ENCODE measurements at places on chromosomes 7 and 10.

DNA sequence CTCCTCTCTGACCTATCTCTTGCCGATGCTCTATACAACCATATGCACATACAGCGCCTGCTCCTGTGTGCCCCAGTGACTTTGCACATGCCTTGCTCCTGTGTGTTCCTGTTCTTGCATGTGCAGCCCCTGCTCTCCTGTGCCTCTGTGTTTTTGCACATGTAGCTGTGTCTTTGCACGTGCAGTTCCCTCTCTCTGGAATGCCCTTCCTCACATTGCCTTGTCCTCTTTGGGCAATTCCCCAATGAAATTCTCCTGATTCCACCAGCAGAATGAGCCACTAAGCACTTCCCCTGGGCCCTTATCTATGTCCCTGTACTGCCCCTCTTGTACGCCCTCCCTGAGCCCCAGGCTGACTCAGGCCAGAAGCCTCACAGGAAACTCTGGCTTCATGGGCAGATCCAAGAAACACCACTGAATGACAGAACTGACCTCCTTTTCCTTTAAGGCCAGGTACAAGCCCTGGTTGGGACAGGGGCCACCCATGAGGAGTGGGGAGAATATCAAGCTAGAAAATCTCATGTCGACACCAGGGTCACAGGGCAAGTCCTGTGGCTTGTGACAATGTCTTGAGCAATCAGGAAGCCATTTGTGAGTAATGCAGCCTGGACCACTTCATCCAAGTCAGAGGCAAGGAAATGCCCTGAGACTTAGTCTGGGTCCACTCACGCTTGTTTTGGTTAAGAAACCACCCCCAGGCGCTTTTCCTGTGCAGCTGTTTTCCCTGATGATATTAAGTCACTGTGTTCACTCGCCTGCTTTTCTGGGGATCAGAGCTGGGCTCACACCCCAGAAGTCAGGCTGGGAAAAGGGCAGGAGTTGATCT is 1.9 kb upstream of the ARHGAP22 start:
- no peak for DNase-seq

- DNase-seq: no peak
Observed at GRCh38 chr10:72597897-72598296, 28.0 kb downstream of the MICU1 start.

DNA sequence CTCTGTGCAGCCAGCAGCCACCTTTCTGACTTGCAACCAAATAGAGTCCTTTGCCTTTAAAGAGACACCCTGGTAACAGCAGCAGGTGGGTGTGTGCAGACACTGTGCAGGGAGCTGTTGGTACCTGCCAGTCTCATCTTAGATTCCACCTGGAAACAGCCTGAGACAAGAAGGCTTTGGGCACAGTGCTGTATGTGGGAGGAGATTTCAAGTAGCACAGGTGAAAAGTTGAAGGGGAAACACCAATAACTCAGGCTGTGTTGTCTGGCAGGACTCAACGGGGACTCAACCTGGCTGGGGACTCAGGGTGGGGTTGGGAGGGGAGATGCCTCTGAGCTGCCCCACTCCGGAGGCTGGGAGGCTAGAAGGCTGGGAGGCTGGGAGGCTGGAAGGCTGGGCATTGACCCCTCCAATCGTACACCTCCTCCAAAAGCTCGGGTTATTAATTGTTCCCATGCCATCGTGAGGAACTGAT is 6.7 kb downstream of the CPXM2 start:
- DNase-seq: no peak

DNA sequence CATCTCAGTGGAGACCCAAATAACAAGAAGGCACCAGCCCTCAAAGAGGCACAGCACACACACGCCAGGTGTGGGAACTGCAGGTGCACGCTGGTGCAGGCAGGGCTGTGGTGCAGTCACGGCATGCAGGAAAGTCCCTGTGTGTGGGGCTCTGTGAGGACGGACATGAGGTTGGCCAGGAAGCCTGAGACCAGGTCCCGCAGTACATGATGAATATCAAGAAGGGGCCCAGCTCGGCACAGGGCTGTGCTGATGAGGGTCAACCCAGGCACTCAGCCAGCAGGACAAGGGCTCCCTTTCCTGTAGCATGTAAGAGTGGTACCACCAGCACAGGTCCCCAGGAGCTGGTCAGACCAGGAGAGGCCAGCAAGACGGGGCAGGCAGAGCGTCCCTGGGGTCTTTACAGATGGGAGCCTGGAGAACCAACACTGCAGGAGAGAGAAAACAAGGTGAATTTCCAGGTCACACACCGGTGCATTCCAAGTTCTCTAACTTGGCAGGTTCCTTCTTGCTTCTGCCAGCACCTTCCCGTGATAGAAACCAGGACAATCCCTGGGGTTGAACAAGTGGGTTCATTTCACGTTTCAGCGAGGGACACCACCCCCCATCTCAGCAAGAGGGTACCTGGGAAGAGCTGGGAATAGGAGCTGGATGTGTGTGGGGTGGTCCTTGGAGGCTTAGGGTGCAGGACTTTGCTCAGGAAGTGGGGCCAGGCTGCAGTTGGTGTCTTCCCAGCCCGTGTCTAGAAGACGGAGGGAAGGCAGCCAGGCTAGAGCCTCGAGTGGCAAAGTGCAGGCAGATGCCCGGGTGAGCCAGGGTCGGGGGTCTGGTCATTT is 244.8 kb upstream of the TCERG1L start:
- DNase-seq: no peak

- DNase-seq: no peak
Observed at GRCh38 chr7:46233585-46234329, 312.7 kb upstream of the IGFBP3 start.

DNA sequence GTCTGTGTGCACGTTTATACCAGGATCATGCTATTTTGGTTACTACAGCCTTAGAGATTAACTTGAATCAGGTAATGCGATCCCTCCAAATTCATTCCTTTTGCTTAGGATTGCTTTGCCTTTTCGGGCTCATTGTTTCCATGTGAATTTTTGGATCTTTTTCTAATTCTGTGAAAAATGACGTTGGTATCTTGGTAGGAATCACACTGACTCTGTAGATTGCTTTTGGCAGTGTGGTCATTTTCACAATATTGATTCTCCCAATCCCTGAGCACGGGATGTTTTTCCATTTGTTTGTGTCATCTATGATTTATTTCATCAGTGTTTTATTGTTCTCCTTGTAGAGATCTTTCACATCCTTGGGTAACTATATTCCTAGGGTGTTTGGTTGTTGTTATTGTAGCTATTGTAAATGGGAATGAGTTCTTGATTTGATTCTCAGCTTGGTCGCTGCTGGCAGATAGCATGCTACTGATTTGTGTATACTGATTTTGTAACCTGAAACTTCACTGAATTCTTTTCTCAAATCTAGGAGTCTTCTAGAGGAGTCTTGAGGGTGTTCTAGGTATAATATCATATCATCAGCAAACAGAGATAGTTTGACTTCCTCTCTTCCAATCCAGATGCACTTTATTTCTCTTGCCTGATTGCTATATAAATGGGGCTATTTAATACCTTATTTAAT is 18.2 kb downstream of the SNX8 start:
- DNase-seq: no peak

DNA sequence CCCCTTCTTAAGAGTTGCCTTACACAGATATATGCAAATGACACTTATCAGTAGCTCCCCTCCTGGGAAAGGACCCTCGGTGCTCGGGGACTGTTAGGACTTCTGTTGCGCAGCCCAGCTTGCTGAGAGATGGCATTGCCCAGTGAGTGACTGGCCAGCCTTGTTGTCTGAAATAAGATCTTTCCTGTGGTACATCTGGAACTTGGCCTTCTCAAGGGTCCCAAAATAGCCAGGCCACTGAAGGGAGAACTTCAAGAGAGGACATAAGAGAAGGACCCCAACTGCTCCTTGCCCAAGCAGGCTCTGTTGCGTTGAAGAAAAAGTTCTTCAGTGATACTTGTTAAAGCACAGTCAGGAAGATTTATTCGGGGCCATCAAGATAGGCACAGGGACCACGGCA is 17.3 kb downstream of the BAG3 start:
- no peak for DNase-seq

- DNase-seq: no peak
Observed at GRCh38 chr10:77007834-77008233, 629.8 kb downstream of the KCNMA1 start.

DNA sequence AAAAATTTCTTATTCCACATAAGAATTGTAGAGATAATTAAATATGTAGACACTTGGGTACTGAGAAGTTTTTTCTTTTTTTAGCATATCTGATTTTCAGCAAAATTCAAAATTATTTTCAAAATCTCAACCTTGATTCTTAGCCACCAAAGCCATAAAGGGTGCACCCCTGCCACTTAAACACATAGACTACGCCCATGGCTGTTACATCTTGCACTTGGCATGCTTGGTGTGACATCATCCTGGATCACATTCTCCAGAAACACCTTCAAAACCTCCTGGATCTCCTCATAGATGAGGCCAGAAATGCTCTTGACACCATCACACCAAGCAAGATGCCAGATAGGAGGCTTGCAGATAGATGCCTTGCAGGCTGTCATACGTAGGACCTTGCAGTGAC is 89.1 kb upstream of the KLF14 start:
- no peak for DNase-seq

DNA sequence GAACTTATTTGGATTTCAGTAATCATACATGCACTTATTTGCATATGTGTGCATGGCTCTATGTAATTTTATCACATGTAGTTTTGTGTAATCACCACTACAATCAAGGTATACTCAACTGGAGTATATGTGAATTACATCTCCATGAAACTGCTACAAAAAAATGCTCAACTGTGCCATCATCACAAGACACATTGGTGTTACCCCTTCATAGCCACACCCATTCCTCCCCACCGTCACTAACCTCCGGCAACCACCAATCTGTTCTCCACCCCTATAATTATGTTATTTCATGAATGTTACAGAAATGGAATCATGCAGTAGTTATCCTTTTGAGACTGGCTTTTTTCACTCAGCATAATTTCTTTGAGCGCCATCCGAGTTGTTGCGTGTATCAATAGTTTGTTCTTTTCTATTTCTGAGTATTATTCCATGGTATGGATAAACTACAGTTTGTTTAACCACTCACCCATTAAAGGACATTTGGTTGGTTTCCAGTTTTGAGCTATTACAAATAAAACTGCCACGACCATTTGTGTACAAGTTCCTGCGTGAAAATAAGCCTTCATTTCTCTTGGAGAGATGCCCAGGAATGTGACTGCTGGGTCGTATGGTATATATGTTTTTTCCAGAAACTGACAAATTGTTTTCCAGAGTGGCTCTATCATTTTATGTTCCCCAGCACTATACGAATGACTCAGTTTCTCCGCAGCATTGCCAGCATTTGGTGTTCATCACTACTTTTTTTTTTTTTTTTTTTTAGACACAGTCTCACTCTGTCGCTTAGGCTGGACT is 11.3 kb upstream of the SMO start:
- no peak for DNase-seq

DNA sequence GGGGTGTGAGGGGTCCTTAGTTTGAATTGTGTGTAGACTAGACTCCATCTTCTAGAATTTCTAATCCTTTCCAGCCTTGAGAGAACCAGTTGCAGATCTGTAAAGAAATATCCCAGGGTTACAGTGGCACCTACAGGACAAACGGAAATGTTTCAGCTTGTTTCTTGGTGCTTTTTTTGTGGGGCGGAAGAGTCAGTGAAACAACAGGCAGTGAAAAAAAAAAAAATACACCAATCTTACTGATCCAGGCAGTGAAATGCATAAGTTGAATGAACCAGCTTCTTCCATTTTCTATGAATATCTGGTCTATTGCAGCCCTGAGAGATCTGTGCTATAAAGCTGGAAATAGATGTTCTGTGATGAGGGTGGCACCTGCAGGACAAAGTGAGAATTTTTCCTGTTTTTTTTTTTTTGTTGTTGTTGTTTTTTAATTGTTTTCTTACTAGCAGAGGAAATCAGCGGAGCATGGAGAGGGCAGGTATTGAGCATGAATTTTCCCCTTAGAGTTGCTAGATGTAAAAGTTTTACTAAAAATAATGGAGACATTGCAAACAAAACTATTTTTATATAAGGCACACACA is 81.9 kb upstream of the DYNC1I1 start:
- no peak for DNase-seq

DNA sequence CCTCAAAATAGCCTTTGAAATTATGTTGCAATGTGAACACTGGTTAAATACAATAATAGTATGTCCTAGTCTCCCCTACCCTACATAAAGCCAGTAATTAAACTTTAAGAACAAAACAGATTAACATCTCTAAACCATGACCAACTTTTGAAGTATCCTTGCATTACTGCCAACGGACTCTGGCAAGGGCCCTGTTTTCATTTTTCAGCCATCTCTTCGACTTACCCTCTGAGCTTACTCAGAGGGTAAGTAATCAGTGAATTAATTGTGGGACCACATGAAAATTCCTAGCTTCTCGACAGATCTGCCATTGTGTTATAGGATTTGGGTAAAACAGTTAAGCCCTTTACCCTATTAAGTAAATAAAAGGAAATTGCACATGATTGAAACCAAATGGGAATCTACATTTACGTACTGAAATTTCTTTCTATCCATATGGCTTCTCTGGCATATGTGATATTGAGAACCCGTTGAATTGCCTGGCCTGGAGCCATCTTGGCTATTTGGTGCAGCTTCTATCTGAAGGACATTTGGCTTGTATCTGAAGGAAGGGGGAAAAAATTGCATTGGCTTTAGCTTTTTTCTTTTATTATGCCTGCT is 39.6 kb downstream of the DYNC1I1 start:
- DNase-seq: peak; percentile 27

GRCh38 chr7:140049339-140050024 is 13.3 kb downstream of the PARP12 start:
- no peak for DNase-seq

GRCh38 chr7:155357573-155358041 is 59.9 kb downstream of the INSIG1 start:
- DNase-seq: no peak

- DNase-seq: no peak
Observed at GRCh38 chr7:147071536-147071935, 954.9 kb downstream of the CNTNAP2 start.

DNA sequence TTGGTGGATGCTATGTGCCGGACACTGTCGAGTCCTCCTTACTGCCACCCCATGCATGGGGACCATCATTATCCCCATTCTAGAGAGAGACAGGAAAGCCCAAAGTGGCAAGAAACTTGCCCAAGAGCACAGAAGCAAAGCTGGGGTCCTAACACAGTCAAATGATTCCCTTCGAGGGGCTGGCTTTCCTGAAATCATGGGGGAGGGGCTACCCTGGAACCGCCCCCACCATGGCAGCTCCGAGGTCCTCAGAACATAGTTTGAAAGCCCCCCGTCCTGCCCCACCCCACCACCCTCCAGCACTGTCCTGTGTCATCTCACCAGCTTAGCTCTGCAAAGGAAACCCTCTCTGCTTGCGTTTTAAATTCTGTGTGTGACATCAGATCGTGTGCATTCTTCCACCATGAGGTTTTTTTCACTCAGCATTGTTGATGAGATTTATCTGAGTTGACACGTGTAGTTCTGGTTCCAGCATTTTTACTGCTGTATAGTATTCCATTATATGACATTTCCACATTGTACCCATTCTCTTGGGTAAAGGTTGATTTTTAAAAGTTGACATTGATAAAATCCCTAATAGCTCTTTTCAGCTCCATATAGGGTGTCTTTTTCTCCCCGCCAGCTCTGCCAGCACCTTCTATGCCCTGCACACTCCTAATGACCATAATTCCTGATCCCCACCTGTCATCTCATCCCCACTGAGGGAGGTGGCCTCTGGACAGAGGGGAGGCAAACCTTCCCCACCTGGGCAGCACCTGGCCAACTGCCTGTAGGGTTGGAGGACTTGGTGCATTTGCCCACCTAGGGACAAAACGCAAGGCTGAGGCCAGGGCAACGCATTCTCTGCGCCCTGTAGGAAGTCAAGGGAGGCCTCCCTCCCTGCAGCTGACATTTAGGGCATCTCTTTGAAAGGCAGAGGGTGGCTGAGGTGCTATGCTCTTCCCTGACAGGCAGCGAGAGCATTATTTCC is 100.2 kb upstream of the GPR26 start:
- no peak for DNase-seq
